ENCODE measurements at places on chromosomes 2 and 18.

GRCh38 chr2:71006955-71007799 lies 12.5 kb upstream of the TEX261 start:
- DNase-seq, result no peak

GRCh38 chr2:222576171-222577081 lies 79.5 kb downstream of the FARSB start:
- no peak for DNase-seq

- DNase-seq, result no peak
Observed at GRCh38 chr18:44958455-44958854, 277.8 kb downstream of the SETBP1 start.

GRCh38 chr18:13232971-13233786 lies 14.6 kb downstream of the LDLRAD4 start:
- DNase-seq, result no peak

DNA sequence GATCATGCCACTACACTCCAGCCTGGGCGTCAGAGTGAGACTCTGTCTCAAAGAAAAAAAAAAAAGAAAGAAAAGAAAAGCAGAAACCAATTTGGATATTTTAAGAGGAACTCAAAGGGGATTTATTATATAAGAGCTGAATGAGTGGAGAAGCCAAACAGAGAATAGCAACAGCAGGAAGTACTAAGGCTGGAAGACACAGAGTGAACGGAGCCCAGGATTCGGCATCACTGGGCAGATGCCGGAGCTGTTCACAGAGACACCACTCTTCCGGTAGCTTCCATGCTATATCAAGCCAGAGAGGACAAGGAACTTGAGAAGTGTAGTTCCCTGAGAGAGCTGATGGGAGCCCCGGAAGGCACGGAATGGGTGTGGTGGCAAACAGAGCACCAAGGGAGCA lies 47.0 kb upstream of the CABLES1 start:
- no peak for DNase-seq

DNA sequence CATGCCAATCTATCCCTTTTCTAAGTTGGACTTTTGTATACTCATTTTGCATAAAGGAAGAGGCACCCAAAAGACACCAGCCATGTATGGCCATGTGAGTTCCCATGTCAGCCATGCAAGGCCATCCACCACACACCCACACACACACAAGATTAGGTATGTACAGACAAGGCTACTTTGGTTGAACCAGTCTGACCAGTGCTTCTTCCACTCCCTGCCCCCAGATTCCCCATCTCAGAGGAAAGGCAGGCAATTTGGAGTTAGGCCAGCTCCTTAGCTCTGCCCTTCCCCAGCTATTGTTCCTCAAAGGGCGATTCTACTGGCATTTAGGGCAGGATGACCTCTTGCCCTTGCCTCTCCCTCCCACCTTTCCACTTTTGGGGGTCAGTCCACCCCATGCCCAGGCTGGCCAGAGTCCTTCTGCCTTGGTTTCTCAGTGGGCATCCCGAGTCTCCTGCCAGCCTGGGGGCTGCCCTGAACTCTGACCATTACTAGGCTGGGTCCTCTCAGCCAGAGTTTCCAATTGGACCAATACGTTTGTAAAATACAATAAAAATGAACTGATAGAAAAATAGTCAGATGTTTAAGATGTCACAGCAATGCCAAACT lies 101.1 kb downstream of the ZBTB7C start:
- no peak for DNase-seq

DNA sequence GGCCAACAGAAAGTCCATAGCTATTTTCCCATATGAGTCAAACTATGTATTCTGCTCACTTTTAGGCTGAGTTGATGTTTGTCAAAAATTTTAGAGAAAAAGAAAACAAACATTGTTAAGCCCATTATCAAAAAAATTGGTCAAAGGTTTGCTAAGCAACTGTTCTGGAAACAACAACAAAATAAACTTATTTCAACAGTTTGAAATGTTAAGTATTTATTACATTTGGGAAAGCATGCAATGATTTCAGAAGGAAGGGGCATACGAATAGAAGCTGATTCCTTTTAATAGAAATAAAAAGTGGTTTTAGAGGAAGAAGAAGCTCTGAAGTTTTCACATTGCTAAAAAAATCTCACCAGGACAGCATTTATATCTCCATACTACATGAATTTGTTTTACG lies 1837.5 kb upstream of the CELF4 start:
- no peak for DNase-seq

DNA sequence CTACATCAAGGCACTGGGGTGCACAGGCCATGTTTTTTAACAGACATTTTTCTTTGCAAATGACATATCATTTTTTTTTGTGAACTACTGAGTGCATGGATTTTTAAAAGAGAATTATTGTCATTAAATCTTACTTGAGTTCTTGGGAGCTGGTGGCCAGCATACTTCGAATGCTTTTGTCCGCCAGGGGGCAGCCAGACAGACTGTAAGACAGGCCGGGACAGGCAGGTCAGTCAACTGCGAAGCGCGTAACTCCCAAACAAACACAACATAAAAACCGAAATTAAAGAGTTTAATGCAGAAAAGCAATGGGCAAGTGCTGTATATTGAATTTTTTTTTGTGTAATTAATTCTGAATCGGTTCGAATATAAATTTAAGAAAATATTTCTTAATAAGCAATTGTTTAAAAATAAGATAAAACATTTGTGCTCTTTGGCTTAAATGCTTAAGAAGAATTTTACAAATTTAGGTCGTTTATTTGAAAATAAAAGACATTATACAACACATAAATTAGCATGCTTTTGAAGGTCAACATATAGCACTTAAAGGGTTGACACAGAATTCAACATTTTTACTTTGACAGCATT lies 142.2 kb upstream of the PXDN start:
- peak; percentile 46 for DNase-seq

DNA sequence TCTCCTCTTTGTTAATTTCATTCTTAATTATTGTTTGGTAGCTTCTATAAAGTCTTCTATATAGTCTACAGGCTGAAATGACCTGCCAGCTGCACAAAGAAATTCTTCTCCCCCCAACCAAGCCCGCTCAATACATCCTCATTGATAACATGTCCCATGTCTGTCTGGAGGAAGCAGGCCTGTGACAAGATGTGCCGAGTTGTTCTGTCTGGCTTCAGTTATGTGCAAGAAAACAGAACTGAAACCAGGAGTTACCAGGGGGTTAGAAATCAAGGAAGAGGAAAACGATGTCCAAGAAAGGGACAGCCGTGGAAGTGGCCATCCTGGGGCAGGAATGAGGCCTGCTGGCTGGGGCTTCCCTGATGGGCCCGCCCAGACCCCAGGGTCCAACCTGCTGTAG lies 57.6 kb downstream of the MTCL1 start:
- DNase-seq, result no peak

- DNase-seq, result peak; percentile 47
Observed at GRCh38 chr18:49561289-49562193, at the start of gene LIPG. TSS of gene LIPG (plus strand) at chr18:49562057. CDS start at chr18:49562309, 252 bp downstream.

- no peak for DNase-seq
Observed at GRCh38 chr18:33844232-33844631, 266.2 kb downstream of the ASXL3 start.

- DNase-seq, result no peak
Observed at GRCh38 chr2:50724837-50725236, 307.1 kb downstream of the NRXN1 start.

DNA sequence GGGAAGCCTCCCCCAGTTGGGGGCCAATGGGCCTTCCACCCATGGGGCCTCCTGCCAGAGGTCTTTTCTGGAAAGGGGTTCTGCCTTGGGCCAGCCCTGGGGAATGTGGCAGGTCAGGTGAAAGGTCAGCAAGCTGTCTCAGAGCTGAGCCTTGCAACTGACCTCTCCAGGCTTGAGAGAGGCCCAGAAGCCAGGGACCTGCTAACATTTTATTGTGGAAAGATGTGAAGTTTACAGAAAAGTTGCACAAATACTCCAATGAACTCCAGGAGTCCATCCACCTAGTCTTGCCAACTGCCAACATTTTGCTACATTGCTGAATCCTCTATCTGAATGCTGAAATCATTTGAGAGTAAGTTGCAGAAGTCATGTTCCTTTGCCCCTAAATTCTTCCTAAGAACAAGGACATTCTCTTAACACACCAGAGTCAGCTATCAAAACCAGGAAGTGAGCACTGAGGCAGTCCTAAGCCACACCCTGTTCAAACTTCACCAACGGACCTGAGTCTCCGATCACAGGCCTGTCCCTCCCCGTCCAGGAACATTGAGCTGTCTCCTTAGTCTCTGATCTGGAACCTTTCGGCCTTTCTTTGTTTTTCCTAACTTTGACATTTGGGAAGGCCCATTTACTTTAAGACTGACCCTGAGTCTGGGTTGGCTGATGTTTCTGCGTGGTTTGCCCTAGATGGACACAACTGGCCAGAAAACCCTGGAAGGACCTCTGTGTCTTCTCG lies 4.0 kb downstream of the SNORC start:
- no peak for DNase-seq

DNA sequence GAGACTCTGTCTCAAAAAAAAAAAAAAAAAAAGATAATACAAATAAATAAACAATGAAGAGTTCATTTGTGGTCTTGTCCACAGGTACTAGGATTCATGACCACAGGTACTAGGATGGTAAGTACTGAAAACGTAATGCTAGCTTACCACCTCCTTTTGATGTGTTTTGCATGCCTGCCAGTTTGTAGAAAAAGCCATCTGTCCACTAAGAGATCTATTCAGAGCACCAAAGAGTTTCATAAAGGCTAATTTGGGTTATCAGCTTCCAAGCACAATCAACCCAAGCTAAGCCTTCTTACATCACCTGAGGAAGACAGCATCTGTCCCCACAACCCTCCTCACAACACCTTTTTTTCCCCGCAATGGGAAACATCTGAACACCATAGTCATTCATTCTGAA lies 477.2 kb downstream of the ZEB2 start:
- DNase-seq, result no peak

DNA sequence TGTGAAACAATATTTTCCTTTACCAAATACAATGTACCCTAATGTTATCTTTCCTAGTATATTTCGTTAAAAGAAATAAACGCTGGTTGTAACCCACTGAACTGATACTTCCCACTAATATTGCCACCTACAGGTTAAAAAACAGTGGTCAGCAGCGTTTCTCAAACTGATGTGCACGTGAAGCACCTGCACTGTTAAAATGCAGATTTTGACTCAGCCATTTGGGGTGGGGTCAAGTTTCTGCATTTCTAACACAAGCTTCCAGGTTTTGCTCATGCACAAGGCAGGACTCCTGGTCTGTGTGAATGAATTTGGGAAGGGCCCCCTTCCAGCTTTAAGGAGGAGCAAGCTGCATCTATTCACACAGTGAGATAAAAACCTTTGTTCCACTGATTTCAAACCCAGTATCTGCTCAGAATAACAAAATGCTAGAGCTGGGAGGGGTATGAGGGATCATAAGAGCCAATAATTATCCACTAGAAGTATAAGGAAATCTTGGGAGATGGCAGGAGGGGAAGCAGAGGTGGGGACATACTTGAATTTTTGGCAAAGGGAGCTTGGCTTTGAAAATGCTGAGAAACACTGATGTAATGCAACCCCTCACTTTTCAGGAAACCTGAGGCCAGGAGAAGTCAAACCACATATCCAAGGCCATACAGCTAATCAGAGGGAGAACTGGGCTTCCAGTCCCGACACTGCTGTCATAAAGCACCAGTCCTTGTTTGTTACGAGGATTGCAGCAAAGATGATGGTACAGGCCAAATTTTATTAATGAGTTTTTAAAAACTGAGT lies 116.2 kb downstream of the RBMS1 start:
- no peak for DNase-seq

DNA sequence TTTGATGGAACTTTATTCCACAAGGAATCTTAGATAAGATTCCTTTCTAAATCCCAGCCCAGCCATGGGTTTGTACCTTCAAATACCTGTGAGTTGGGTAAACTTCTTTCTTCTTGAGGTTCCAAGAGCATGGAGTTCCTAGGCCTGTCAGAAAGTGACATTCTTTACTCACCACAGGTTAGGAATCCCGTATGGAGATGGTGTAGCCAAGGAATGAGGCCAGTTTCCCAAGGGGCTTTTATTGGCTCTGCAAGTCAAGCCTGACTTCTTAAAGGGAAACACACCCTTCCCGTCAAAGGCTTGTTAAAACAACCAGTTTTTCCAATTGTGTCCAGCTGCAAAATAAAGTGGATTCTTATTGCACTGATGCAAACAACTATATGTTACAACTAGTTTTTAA lies 45.8 kb downstream of the STK17B start:
- no peak for DNase-seq

DNA sequence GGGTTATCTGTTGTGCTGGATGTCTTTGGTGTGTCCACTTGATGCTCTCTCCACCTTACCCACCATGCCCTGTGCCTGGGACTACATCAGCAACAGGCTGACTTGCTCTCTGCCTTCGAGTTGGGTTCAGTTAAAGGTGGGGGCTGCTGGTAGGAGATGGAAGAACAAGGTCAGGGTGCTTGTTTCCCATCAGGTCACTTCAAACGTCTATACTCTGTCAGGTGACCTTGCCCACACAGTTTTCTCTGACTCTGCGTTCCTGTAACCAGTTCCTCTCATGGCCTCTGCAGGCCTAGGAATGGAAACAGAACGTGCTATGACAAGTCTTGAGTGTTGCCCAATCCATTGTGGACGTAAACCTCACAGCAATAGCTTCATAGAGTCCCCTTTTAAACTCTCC lies 38.4 kb upstream of the PAPOLG start:
- no peak for DNase-seq

GRCh38 chr2:68387408-68388350 lies 22.6 kb downstream of the PLEK start:
- no peak for DNase-seq

- peak; percentile 55 for DNase-seq
Observed at GRCh38 chr2:3959372-3959771, 256.0 kb downstream of the DCDC2C start.

GRCh38 chr18:3111523-3112240 lies 98.7 kb upstream of the LPIN2 start:
- no peak for DNase-seq

GRCh38 chr2:227125506-227125905 lies 38.5 kb downstream of the COL4A4 start:
- DNase-seq, result peak; percentile 6

- no peak for DNase-seq
Observed at GRCh38 chr18:69484699-69485396, 84.2 kb downstream of the DOK6 start.
